Stimulated activated CD8-positive, alpha-beta memory T cell treated with anti-CD3 and anti-CD28 coated beads, Interleukin-7, amount 100 ng/mL, for 48 hours (primary cell): ENCODE measurements at places on chromosomes 2 and 18.

- DNase-seq = no peak
These were observed 41.1 kb downstream of the MYO7B start for GRCh38 chr2:127576433-127577207.

DNA sequence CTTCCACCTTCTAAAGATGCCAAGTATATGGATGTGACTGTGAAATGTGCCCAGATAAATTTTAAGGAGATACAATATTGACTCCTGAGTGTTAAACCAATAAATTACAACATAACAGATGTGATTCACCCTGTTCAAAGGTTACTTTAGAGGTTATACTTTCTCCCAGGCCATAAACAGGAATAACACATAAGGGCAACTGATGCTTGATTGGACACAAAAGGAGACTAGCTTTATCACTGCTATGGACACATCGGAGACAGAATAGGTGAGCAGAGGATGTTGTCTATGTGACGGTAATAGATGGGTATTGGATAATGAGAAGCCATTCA is 31.9 kb upstream of the SLC25A52 start:
- no peak for DNase-seq

GRCh38 chr2:86628091-86628522 is 4.4 kb upstream of the RNF103 start:
- DNase-seq = no peak

- no peak for DNase-seq
These were observed 199.2 kb downstream of the PTPRM start for GRCh38 chr18:7766346-7766745.

- no peak for DNase-seq
These were observed 8.4 kb upstream of the SP9 start for GRCh38 chr2:174326161-174327020.

DNA sequence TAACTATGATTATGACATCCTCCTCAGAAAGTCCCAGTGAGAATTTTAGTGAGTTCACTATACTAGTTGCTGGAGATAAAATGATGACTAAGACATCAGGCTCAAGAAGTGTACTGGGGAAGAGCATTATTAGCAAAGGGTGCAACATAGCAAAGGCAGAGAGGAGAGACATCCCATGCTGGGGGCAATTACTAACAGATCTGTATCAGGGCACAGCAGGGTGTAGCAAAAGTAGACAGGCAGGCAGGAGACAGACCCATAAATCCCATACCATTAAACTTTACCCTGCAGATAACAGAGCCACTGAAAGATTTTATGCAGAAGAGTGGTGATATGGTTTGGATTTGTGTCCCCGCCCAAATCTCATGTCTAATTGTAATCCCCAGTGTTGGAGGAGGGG is 161.7 kb downstream of the SP3 start:
- DNase-seq = no peak

DNA sequence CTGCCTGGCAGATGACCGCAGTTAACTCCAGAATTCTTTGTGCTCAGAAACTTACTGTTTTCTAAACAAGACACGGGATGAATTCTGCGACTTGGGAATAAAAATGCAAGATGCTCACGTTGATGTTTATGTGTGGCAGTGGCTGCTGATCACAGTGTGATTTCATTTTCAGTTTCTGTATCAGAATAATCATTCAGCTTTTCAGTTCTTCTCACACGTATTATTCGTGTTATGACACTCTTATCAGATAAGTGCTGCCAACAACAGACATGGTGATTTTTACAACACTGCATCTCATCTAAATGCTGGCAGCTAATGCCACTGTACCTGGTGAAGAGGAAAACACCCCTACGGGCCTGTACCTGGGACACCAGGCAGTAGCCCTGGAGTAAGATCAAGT is 272.9 kb upstream of the REV1 start:
- no peak for DNase-seq

DNA sequence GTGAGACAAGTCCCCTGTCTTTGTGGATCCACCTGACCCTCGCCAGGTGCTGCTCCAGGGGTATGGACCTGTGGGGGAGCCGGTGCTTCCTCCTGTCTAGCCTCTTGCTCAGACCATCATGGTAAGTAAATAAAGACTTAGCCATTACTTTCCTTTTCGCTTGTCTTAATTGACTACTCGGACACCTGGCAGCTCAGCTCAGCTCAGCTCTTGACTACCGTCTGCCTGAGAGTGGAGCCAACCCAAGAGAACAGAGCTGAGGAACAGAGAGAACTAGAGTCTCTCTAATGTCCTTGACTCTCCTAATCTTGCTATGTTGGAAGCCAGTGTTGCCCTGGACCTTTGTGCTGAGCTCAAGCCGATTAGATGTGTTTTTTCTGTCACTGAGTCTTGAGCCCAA is 170.3 kb upstream of the CXCR4 start:
- DNase-seq = no peak

DNA sequence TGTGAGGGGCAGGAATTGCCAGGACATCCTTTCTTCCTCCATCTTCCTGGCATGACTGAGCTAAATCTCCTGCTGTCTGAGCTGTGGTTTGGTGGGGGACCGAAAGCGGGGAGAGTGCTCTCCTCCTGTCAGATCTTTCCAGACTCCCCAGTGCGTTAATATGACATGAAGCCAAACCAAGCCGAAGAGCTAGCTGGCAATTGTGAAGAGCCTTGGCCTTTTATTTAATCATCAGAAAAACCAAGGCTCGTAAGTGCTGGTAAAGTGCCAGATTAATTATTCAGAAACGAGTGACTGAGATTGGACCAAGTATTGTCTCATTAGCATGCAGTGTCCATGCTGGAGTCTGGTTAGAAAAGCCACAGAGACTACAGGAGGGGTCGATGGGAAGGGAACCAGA is 14.5 kb upstream of the LRPPRC start:
- DNase-seq = no peak

DNA sequence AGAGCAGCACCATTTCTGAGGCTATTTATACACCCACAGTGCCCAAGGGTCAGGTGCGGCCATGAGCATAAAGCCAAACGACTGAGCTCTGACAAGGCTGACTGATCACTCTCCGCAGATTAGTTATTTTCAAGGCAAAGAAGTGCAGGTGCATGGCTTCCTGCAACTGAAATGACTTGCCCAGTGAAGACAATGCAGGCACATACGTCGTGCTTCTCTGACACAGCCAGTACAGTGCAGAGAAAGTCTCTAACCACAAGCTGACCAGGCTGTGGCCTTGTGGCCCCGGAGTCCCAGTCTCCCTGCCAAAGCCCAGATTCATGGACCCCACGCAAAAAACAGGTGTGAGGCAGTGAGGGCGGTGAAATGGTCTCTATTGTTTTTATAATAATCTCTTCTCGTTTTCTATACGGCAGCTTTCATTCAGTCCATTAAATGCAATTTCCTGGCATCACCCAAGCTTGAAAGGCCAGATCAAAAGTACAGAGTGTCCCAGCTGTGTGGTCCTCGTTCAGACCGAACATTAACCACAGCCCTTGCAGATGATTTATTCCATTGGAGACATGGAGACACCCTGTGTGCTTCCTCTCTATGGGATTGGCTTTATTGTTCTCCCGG is 447.0 kb upstream of the ID2 start:
- DNase-seq = no peak

- DNase-seq = no peak
These were observed 672.2 kb downstream of the CPS1 start for GRCh38 chr2:211228559-211228958.

- no peak for DNase-seq
These were observed 2181.4 kb upstream of the PIK3C3 start for GRCh38 chr18:39773646-39774045.

DNA sequence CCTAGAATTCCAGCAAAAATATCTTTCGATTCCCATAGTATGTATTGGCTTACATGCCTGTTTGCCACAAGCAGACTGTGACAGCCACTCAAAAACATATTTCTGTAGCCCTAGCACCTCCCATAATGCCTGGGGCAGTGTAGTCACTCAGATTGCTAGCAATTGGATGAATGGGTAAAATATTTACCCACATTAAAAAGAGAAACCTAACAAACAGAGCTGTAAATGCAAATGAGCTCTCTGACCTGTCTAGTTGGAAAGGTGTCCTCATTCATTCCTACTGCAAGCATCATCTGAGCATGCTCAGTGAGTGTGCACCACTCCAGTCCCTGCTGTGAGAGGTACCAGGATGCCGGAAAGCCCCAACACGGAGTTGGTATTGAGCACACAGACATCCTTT is 234.0 kb upstream of the RAB12 start:
- DNase-seq = no peak

DNA sequence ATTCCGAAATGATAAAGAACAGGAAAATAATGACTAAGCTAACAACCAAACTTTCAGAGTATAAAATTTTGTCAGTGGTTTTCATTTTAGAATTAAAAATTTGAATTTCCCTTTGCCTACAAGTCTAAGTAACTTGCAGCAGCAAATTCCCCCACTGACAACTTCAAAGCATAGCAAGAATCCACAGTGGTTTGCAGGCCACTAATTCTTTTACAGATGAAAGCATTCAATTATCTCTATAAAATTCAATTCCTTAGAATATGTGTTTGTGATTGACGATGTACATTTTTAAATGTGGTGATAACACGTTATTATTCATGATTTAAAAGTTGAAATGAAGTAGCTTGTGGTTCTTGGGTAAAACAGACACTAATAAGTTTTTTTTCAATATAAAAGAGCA is 100.6 kb downstream of the SMAD2 start:
- no peak for DNase-seq

DNA sequence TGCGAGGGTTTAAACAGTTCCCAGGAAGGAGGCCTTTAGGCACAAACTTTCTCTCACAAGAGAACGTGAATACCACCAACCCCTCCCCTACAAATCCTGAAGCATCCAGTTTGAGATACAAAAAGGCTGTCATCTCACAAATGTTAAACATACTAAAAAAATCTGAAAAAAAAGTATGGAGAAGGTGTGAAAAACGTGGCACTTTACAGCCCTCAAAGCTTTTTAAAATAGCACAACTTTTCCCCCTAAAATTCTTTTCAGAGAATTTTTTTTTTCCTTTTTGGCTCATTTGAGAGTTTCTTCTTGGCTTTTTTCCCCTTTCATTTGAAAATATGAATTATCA is 10.1 kb downstream of the ZEB2 start:
- no peak for DNase-seq

DNA sequence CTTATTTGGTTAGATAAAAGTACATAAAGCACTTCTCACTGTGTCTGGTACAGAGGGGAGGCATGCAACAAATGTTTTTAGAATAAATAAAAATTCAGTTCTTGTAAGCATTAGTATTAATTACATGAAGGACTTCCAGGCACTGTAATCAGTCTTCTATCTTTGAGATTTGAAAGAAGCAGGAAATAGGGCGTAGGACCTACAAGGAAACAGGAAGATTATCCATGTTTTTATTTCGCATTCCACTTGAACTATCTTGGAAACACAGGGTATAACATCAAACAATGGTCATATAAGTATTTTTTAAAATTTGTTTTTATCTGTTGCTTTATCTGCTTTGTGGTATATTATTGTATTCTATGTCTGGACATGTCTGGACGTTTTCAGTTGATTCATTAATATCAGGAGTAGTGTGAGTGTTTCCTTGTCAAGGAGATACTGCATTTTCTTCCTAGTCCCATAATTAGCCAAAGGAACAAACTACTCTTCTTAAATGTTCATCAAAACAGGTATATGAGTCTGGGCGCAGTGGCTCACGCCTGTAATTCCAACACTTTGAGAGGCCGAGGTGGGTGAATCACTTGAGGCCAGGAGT is 32.5 kb downstream of the BMPR2 start:
- no peak for DNase-seq

DNA sequence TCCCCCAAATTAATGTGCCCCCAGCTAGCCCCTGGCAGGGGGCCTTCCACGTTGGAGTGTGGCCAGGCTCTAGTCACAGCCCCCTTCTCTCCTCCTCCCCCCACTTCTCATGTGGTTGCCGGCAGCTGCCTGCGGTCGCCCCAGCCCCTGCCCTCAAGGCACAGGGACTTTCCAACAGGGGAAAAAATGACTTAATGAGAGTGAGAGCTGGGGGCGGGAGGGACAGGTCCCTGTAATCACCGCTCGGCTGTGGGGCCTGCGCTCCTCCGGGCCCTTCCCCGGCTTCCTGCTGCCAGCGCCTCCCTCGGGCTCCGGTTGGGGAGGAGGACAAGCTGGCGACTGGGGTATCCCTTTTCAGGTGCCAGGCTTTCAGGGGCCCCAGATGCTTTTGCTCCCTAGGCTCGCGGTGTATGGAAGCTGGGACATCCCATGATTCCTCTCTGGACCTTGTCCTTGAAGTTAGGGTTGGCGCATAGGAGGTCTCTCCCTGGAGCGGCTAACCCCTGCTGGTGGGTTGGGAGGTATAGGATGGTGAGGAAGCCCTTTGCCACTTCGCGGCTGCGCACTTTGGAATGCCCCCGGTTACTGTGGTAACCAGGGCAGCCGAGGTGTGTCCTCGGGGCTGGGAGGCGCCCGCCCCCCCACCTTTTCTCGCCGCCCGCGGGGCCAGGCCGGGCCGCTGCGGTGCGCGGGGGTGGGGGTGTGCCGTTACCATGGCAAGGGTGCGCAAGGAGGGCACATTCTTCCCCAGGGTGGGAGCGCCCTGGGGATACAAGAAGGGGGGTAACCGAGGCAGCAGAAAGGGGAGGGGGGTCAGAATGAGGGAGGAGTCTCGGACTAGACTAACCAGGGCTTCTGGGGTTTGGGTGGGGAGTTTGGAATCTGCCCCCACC is 16.1 kb downstream of the WNT10A start:
- peak; percentile 82 for DNase-seq
